Upper lobe of left lung (tissue), 6 donors: ENCODE measurements at places on chromosomes 7 and 10. TPM values are rescaled to one million over a fixed set of nuclear protein-coding genes. Genes with fewer than 3 reads are reported as not detected.

Gene CNPY1
- total RNA-seq: not detected

Gene SORBS1
- total RNA-seq: 75.4 TPM

Gene RTKN2
- 47.3 TPM for total RNA-seq

Gene SH2D4B
- 0.55 TPM for total RNA-seq

- no peak for DNase-seq
Observed at GRCh38 chr7:132402096-132402495, 174.2 kb downstream of the PLXNA4 start.

- no peak for DNase-seq
Observed at GRCh38 chr10:78301481-78301880, 267.8 kb downstream of the RPS24 start.

DNA sequence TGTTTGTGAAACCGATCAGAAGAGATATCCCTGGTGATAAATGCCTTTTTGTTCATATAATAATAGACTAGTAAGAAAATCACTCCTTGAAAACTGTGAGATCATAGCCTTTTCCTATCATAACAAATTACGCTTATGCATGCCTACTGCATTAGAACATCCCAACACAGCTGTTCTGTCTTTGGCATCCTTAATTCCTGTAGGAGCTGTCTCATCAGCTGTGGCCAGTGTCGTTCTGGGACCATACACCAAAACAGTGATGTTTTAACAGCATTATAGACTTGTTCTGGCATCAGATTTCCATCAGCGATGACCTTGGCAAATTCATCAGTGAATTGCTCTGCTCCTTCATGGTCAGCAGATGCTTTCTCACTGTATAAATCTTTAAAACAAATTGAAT, 423.6 kb upstream of the LRGUK start:
- no peak for DNase-seq

DNA sequence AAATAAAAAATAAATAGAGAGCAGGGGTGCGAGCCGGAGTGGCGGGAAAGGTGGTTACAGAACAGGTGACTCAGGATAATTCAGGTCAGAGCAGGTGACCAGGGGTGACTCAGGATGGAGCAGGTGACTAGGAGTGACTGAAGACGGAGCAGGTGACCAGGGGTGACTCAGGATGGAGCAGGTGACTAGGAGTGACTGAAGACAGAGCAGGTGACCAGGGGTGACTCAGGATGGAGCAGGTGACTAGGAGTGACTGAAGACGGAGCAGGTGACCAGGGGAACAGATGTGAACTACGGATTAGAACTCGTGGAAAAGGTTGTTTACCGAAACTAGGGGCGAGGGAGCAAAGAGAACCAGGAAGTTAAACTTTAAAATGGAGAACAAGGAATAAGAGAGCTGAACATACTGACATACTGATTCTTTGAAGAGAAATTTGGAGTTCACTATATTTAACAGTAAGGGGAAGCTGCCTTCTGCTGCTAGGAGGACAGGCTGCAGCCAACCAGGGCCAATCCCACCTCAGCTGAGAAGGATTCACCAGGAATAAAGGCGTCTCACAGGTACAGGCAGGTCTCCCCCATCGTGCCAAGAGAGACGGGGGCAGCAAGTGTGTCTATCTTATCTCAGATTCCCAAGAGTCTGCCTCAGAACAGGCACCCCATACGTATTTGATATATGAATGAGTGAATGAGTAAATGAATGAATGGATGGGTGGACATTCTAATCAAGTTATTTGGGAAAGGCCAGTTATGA, 101.3 kb downstream of the CPXM2 start:
- no peak for DNase-seq

GRCh38 chr7:29146057-29146706, at the start of gene CPVL:
Gene CPVL, minus strand, starts transcription at chr7:29146537. Its CDS starts 25,476 bp downstream, at chr7:29121061.
- DNase-seq: peak; percentile 89

DNA sequence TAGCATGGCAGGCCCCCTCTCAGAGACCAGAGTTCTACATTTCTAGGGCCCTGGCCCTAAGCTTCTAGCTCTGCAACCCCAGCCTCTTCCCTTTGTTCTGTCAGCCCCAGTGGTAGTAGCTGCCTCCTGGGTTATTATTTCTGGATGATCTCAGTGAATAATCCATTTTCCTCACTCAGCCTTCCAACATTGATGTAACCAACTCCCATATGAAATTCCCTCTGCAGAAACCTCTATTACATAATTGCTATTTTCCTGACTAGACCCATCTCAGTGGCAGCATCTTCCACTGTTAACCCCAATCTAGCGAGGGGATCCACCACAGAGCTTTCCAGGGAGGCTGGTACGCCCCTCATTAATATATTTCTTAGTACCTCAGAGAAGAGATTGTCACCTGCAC, 49.8 kb downstream of the FHIP2A start:
- no peak for DNase-seq

DNA sequence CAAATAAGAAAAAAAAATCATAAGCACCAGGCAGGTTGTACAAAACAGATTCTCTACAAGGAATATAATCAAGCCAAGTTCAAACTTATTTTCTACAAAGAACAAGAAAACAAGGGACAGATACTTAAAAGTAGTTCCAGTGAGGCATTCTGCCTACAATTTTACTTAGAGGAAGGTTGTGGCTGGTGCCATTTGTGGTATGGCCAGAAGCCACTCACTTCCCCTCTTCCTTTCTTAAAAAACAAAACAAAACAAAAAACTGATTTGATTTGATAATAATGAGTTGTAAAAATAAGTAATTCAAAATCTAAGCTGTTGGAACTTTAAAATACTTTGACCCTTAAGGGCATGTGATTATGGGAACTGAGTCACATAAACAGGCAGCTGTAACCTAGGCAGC, 420.6 kb downstream of the CALN1 start:
- DNase-seq: no peak

DNA sequence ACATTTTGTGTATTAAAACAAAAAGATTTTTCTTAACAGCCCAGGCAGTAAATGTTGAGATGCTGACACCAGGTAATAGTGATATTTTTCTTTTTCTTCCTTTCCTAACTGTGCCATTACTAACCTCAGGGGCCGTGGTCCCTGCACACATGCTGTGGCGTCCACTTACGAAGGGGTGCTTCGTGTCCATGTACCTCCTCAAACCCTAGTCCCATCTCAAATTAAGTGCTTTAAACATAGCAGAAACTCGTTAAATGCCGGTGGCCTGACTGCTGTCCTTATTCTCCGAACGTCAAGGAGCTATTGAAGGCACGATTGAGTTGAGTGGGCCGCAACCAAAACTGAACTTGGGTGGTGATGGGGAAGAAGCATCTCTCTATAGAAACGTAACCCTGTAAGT, 132.4 kb downstream of the ZMYND11 start:
- DNase-seq: no peak

DNA sequence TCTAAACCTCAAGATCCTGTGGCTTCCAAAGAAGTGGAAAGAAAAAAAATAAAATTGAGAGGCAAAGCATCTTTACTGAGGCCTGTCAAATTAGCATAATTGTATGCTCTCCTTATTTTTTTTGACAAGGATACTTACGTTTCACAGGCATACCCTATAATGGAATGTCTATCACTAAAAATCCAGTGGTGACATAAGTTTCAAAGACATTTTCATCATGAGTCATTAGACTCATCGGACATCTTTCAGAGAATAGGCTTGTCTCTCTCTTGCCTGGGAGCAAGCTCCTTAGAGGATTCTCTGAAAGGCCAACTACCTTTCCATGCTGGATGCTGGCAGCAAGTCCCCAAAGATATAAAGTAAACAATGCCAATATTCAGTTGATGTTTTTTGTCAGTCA, 380.7 kb upstream of the STEAP1 start:
- no peak for DNase-seq
